ENCODE measurements at places on chromosomes 6 and 20. TPM values are rescaled to one million over a fixed set of nuclear protein-coding genes. Genes with fewer than 3 reads are reported as not detected.

Gene PTGIS
- 5.6 TPM for total RNA-seq

Gene QRSL1
- total RNA-seq, result 10.4 TPM

Gene IBTK
- 67.4 TPM for total RNA-seq

Gene STX11
- total RNA-seq, result 1.2 TPM

Gene RIPOR3
- total RNA-seq, result 1.2 TPM

Gene KHDC1L
- not detected for total RNA-seq

Gene HLA-DQA2
- not detected for total RNA-seq
